CD4-positive, alpha-beta T cell treated with Interleukin-17A for 1 hour (primary cell): ENCODE measurements at places on chromosomes 7 and 10.

DNA sequence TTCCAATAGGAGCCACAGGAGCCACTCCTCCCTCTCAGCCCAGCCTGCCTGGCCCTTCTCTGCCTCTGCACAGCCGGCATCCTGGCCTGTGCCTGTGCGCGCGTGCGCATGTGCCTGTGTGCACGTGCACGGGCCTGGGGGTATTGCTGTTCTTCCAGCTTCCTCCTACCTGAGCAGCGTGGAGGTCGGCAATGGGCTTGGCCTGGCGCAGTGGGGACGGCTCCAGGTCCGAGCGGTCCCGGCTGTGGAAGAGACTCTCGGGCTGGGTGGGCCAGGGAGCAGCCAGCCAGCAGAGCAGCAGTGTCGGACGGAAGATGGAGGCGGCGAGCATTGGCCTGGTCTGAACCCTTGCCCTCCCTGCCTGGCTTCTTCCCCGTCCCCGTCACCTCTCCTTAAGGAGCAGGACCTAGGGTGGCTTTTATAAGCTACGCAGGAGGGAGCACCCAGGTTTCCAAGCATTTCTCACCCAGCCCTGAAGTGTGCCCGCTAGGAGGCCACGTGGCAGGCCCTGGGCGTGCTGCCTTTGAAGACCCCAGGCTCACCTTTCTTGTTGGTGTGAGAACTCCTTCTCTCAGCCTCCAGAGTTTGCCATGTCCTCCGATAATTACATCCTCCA is at the start of gene MMP21:
MMP21 (minus strand) TSS at position 331 of the 616 bp plus-strand sequence; CDS start at position 331, 0 bp downstream.
- DNase-seq = no peak

DNA sequence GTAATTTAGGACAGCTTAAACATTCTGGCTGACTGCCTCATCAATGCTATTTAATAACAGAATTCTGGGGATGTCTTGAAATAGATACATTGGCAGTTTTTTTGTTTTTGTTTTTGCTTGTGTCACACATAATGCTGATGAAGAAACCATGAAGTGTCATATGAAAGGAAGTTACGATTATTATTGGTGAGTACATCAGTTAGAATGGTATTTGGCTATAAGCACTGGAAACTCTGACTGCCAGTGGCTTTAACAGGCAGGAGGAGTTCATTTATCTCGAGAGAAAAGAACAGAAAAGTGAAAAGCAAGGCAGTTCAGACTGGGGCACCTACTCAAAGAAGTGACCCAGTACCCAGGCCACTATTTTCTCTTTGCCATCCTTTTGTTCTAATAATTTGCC is 18.1 kb downstream of the LSM8 start:
- DNase-seq = no peak

GRCh38 chr7:105493923-105494315 is 28.2 kb downstream of the PUS7 start:
- DNase-seq = no peak

DNA sequence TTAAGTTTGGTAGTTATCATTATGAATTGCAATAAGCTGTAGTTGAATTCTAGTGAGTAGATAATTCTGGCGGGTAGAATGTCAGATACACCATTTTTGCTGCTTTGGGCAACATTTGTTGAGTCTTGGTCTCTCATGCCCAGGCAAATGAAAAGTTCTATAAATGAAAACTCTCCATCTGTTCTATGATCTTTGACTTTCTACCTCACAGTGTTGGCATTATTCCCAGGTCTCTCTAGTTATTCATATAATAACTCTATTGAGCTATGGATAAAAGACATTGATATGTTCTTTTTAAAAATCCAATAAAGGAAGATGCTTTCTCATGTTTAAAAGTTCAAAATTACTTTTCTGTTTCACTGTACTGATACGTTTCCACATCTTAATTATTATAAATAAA is 415.3 kb upstream of the SEMA3D start:
- DNase-seq = no peak

DNA sequence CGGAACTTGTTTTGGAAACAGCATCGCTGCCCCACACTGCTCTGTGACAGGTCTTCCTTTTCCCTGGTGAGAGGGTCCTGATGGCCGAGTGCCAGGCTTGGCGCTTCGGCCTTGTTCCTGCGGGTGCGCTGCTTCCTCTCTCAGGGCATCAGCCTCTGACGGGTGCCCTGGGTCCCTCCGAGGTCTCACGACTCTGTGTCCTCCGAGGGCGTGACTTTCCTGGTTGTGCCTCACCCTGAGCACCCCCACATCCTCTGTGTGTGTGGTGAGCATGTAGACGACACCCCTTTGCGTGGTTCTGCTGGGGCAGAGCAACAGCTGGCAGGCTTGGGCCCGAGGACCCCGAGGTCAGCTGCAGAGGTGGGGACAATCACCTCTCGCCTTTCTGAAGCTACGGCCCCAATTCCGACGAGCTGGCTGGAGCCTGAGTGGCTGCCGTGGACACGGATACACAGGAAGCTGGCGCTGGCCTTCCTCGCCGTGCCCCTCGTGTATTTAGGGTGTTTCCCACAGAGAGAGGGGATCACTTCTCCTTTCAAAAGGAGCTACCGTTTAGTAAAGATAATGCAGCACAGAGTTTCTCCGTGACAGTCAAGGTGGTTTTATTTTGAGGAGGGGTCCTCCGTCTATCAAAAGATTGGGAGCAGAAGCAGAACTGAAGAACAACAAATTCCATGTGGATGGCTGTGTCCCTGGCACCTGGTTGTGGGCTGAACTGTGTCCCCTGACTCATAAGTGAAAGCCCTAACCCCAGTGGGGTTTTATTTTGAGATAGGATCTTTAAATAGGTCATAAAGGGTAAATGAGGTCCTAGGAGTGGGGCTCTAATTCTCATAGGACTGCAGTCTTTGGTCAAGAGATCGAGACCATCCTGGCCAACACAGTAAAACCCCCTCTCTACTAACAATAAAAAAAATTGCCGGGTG is 36.2 kb upstream of the PITRM1 start:
- no peak for DNase-seq

DNA sequence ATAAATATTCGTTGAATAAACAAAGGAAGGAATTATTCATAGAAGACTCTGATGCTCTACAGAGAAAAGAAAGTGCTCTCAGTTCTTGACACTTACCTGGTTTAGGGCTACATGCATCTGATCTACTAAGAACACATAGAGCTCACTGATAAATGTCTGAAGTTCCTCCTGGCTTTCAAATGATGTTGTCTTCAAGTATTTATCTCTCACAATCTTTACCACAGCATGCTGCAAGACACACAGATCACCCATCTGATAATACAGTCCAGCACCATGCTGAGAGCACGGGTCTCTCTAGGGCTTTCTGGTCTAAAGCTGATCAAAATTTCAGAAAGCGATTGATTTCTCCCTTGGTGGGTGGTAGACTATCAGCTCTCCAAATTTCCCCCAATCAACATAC is 44.5 kb upstream of the MRPS16 start:
- DNase-seq = peak; percentile 0

DNA sequence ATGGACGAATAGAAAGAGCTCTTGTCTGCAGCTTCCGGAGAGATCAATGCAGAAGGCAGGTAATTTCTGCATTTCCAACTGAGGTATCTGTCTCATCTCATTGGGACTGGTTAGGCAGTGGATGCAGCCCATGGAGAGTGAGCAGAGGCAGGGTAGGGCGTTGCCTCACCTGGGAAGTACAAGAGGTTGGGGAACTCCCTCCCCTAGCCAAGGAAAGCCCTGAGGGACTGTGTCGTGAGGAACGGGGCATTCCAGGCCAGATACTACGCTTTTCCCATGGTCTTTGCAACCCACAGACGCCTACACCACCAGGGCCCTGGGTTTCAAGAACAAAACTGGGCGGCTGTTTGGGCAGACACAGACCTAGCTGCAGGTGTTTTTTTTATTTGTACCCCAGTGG is 186.3 kb downstream of the ETV1 start:
- DNase-seq = no peak

DNA sequence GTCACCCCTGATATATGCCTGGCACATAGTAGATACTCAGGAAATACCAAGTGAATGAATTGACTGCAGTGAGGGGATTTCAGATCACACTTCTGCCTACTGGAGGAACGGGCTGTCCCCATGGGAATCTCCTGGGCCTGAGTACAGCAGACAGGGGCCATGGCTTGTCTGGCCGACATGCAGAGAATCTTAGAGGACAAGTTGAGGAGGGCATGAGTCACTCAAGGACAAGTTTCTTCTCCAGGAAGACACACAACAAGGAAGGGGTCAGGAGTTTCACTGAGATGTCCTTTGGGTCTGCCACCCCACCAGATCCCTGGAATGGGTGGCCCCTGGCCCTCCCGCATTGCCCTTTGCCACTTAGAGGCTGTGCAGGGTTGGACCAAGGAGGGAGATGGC is 20.7 kb downstream of the PLPP4 start:
- DNase-seq = no peak

- DNase-seq = no peak
These were observed 302.7 kb downstream of the SUGCT start for GRCh38 chr7:40437498-40437897.

DNA sequence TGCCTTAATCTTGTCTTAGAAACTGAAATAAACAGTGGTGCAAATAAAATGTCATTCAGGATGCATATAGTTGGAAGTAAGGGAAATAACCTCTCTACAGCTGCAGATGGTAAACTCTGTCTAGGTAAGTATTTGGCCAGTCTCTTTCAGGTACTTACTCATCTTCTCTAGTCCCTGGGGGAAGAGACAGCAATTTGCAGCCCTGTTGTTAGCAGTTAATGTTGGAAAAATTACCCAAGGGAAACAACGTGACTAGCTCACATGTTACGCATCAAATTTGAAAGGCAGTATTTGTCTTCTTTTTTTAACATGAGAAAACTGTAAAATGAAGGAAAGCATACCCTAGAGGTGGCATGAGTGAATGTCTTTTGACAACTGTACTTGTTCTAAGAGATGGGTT is 3.2 kb upstream of the HUS1 start:
- no peak for DNase-seq

GRCh38 chr10:48466611-48467240 is 138.1 kb downstream of the ARHGAP22 start:
- DNase-seq = no peak

DNA sequence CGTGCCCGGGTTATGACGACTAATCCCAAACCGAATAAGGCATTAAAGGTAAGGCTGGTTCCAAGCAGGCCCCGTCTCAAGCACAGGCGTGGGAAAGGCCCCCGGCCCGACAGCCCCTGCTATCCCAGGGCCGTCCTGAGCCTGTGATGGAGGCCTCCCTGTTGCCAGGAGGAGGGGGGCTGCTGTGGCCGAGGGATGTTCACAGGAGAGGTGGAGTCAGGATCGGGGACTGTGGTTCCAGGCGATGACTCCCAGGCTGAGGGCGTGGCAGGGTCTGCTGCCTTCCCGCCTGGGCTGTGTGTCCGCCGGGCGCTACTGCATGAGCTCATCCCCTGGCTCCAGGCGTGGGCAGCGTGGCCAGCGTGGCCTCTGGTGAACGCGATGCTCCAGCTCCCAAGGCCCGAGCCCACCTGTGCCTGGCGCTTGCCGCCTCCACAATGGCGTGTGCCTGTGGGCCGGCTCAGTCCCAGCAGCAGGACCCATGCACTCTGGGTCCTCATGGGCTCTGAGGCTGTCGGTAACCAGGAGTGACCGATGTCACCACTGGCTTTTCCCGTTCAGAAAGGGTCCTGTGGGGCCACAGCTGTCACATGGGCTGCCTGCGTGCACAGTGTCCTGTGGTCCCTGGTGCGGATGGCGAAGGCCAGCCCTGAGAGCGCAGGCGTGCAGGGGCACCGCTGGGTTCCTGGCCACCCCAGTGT is 8.8 kb downstream of the MAFK start:
- no peak for DNase-seq

- no peak for DNase-seq
These were observed 44.4 kb upstream of the ZNF438 start for GRCh38 chr10:31075881-31076609.

- DNase-seq = no peak
These were observed 154.9 kb upstream of the COL1A2 start for GRCh38 chr7:94239661-94240234.

DNA sequence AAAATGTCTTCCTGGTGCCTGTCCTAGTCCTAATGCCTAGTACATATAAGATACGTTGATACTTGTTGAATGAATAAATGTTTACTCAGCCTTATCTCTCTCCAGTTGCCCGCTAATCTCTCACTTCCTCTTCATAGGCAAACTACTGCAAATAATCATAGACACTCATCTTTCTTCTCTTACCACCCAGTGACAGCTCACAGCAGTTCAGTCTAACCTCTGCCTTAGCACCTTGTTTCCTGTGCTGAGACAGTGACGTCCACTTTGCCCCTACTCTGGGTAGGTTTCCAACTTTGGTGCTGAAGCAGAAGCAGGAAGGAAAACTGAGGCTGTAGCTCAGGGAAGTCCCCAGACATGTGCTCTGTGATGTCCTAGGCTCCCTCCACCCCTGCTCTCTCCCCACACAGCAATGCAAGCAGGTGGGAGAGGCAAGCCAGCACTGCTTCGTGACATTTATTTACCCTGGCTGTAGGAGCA is 45.5 kb upstream of the RHOBTB1 start:
- DNase-seq = no peak

DNA sequence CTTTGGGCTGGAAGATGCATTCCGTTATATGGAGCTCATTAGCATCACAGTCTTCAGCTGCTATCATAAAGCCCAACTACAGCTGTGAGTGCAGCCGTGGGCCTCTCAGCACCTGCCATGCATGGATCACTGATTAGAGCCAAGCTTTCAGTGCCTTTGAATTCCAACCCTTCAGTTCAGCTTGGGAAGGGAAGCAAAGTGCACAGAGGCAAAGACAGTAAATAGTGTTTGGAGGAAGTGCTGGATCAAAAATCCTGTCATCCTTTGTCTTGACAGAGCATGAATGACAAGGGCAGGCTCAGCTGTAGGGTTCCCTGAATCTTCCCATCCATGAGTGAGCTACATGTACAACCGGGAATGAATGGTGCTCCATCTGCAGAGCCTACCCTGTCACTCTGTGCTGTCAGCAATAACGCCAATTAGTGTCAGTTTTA is 153.7 kb downstream of the DNAJB9 start:
- DNase-seq = no peak

DNA sequence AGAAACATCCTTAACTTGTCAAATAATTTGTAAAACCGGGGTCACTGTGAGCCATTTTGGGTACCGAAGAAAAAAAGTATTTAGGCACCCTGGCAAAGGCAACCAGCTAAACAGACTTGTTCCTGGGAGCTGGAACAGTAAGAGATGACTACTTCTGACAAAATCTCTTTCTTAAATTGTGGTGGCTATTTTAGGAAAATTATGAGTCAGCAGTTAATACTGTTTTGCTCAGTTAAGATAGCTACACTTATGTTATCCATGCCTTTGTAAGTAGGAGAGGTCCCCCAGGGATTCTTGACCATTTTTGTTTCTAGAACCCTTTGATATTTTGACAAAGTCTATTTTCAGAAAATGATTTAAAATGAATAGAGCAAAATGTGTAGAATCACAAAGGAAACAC is 68.7 kb downstream of the TAX1BP1 start:
- no peak for DNase-seq

GRCh38 chr7:8189625-8190024 is 72.3 kb downstream of the ICA1 start:
- no peak for DNase-seq

GRCh38 chr10:92692697-92693533 is 3.2 kb downstream of the HHEX start:
- no peak for DNase-seq

- no peak for DNase-seq
These were observed 151.4 kb downstream of the PDE1C start for GRCh38 chr7:31918706-31919393.
